ENCODE measurements at places on chromosomes 7 and 10. TPM values are rescaled to one million over a fixed set of nuclear protein-coding genes. Genes with fewer than 3 reads are reported as not detected.

COL28A1 gene
- 8.1 TPM for total RNA-seq

- DNase-seq, result peak; percentile 82
Observed at GRCh38 chr7:56083150-56083785, 9.5 kb downstream of the PHKG1 start.

ASAH2 gene
- total RNA-seq, result 1.2 TPM

- no peak for DNase-seq
Observed at GRCh38 chr10:120940299-120940900, 89.2 kb downstream of the WDR11 start.

GRCh38 chr10:82267465-82267864 is 392.5 kb downstream of the NRG3 start:
- DNase-seq, result no peak

DNA sequence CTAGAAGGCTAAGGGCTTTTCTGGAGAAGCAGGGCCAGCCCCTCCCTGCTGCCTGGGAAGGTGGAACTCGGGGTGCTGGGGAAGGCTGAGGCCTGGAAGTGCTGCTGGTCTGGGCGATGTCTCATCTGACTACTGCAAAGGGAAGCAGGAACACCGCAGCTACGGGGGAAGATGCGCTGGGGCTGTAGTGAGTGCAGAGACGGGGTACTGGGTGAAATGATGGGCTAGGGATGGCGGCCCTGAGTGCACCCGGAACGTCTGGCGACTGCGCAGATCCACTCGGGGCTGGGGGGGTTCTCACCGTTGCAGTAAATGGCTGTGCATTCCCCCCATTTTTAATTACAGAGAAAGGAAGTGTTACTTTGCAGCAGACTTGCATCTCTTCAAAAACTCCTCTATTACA is 195.4 kb upstream of the ADARB2 start:
- no peak for DNase-seq

FLNC gene
- 1,540 TPM for total RNA-seq

- DNase-seq, result no peak
Observed at GRCh38 chr10:1395481-1396296, 339.5 kb downstream of the WDR37 start.

TCF7L2 gene
- total RNA-seq, result 17.2 TPM

GRCh38 chr7:81791568-81792518 is 22.0 kb upstream of the HGF start:
- DNase-seq, result no peak

DNA sequence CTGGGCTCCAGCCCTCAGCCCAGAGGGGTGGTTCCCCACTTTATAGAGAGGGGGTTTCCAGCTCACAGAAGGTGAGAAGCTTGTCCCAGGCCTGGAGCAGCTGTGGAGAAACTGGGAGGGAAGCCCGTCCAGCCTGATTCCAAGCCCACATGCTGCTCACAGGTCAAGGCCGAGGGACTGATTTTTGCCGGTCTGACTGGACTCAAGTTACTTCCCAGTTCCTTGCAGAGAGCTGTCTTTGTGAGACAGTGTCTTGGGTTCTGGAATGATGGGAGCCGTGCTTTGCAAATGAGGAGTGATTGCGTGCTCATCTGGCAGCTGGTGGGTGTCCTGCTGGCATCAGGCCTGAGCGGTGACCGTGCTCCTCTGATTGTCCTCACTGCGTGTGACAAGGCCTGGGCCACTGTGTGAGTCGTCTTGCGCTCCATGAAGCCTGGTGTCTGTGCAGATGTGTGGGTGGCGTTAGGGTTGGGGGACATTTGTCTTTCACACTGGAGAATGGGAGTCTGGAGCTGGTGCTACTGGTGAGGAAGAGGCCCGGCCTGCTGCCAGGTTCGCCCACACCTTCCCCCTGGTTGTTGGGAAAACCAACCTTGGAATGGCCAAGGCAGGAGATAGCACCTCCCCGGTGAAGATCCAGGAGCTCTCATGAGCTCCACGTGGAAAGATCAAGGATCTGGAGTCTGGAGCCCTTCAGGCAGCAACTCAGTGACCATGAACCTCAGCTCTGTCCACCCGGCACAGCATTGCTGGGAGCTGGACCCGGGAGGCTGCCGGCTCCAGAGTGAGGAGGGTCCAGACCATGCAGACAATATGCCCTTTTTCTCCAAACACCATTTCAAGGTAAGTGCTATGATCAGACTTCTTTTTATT is 129.6 kb downstream of the SMURF1 start:
- no peak for DNase-seq

DNA sequence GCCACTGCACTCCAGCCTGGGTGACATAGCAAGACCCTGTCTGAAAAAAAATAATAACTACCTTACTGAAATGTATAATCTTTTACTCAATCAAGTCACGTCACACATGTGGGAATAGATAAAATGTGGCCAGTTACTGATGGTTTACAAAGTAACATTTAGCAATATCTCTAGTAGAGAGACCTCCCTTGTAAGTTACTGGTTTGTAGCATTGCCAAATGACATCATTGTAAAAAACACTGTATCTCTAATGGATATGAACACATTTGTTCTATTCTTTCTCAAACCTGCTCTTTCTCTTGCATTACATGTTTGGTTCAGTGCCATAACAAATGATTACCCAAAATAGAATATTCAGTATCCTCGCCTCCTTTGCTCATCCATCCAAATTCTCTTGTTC is 18.8 kb downstream of the TET1 start:
- peak; percentile 35 for DNase-seq

DNA sequence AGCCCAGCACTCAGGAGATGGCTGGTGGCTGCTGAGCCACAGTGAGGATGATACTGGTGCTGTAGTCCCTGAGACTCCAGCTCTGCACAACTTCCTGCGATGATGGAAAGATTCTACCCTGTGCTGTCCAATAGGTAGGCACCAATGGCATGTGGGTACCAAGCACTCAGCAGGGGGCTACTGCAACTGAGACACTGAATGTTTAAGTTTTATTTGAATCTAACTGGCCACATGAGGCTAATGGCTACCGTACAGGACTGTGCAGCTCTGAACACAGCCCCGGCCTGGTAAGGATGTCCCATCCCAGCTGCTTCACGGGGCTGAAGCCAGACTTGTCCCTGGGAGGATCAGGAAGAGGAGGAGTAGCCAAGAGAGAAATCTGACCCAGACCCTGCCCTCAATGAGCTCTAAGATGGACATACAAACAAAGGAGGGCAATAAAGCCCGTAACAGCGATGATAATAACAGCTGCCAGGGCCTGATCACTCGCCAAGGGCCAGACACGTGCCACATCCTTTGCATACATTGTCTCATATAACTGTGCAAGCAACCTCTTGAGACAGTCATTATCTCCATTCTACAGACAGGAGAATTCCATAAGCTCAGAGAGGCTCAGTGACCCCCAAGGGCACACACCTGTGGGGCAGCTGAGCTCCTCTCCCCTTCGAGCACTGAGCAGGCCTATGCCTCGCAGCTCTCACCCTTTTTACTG is 3.8 kb downstream of the GPRIN2 start:
- DNase-seq, result peak; percentile 89

DNA sequence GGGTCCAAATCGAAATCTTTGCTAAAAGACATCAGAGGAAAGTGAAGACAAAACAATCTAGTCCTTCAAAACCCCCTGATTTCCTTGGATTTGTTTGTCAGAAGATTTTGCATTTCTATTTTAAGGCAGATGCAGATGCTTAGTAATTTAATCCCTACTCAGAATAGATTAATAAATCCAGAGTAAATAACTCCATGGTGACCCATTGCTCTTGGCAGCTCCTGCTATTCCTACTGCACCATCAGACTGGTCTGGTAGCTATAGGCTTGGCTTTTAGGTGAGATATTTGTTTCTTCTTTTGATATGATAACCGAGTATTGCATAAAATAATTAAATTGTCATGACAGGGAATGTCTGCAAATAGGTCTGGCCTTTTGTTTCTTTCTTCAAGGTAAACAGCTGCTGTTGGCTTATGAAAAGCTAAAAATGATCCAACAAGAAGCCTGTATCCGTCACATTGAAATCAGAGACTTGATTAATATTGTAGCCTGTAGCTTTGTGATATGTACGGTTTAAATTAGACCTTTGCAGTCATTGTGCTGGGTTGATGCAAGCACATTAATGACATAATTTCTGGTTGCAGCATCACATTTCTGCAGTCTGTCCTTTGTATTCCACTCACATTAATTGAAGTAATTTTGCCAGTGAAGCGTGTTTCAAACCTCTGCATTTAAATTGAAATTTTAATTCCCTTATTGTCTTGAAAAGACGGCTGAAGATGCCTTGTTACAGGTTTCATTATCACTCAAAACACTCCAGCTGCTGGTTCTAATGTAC is 40.7 kb downstream of the EXOC4 start:
- no peak for DNase-seq

HDAC9 gene
- total RNA-seq, result 56.2 TPM
